Liver (tissue), 10 donors: ENCODE measurements at places on chromosomes 16 and 17.

- H3K4me3 ChIP-seq, result peak overlapping the region; percentile 61
- no peak overlapping the region for H3K27ac ChIP-seq
- no peak for DNase-seq
- H3K27me3 ChIP-seq, result no peaks in the 10 kb centered on the region
- H3K4me1 ChIP-seq, result peaks cover 58% of the 10 kb centered on the region
Observed at GRCh38 chr16:683396-684070, 601 bp downstream of the JMJD8 start.

DNA sequence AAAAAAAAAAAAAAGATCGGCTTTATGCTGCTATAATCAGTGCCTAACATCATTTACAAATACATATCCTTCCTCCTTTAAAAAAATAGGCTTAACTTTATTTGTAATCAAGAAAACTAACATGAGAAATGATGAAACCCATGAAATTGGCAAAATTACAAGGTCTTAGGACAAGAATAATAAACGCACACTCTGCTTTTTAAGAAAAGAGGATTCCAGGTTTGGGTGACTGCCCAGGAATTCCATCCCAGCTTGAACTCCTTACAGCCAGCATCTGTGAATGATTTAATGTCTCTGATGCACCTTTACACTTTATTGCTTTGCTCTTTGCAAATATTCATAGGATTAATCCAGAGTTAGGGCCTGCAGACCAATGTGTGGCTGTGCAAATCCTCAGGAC lies 196.0 kb downstream of the CBLN1 start:
- H3K27ac ChIP-seq, result no peak overlapping the region
- H3K4me3 ChIP-seq, result no peak overlapping the region
- no peaks in the 10 kb centered on the region for H3K36me3 ChIP-seq
- no peak for DNase-seq
- no peaks in the 10 kb centered on the region for H3K4me1 ChIP-seq
- H3K27me3 ChIP-seq, result peaks cover 2% of the 10 kb centered on the region

GRCh38 chr16:71930013-71930563 lies 34.8 kb downstream of the IST1 start:
- H3K27ac ChIP-seq, result no peak overlapping the region
- no peaks in the 10 kb centered on the region for H3K27me3 ChIP-seq
- no peaks in the 10 kb centered on the region for H3K4me1 ChIP-seq
- peaks cover 46% of the 10 kb centered on the region for H3K36me3 ChIP-seq

- no peak for DNase-seq
- no peak overlapping the region for H3K4me3 ChIP-seq
- H3K36me3 ChIP-seq, result no peaks in the 10 kb centered on the region
- no peaks in the 10 kb centered on the region for H3K27me3 ChIP-seq
- no peak overlapping the region for H3K27ac ChIP-seq
Observed at GRCh38 chr16:53541326-53541725, 38.3 kb upstream of the AKTIP start.

DNA sequence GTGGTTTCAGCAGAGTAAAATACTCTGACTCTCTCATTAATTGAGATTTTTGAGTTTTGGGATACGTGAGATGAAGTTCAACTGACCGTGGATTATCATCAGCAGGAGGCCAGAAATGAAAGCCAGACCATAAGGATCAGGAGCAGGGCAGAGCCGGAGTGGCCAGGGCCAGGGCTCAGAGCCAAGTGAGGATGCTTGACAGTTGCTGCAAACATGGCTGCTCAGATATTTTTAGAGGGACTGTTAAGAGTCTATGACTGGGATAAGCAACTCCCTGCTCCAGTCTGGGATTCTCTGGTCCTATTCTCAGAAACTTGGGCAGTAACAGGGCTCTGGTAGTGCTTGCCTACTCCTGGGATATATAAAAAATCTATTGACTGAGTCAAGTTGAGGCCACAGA lies 17.6 kb upstream of the CDH13 start:
- H3K27ac ChIP-seq, result no peak overlapping the region
- no peaks in the 10 kb centered on the region for H3K27me3 ChIP-seq
- no peak for DNase-seq
- no peaks in the 10 kb centered on the region for H3K4me1 ChIP-seq
- no peak overlapping the region for H3K4me3 ChIP-seq

DNA sequence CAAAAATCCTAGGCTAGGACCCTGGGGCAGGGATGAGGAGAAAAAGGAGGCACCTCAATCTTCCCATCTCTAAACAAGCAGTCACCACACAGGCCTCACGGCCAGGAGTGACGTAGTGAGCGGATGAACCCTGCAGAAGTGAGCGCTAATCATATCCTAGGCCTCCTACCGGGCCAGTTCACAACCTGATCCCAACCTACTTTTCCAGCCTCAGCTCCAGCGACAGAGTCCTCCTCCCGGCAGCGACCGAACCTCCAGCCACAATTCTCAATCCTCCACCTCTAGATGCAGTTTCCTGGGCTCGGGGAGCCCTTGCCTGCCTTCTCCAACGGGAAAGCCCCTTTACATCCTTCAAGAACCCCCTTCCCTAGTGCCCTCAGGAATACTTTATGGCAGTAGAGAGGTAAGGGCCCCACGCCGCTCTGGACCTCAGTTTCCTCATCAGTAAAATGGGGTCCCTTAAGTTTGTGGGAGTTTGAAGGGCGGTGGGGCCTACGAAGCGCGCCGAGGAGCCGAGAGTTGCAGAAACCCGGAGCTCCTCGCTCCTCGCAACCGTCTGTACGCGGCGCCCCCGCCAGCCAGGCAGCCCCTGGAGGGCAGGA lies 1.4 kb downstream of the ZNF668 start:
- peak overlapping the region; percentile 98 for H3K27ac ChIP-seq
- no peaks in the 10 kb centered on the region for H3K27me3 ChIP-seq
- peak overlapping the region; percentile 100 for H3K4me3 ChIP-seq
- no peak for DNase-seq
- H3K36me3 ChIP-seq, result peaks cover 5% of the 10 kb centered on the region
- H3K4me1 ChIP-seq, result peaks cover 26% of the 10 kb centered on the region

DNA sequence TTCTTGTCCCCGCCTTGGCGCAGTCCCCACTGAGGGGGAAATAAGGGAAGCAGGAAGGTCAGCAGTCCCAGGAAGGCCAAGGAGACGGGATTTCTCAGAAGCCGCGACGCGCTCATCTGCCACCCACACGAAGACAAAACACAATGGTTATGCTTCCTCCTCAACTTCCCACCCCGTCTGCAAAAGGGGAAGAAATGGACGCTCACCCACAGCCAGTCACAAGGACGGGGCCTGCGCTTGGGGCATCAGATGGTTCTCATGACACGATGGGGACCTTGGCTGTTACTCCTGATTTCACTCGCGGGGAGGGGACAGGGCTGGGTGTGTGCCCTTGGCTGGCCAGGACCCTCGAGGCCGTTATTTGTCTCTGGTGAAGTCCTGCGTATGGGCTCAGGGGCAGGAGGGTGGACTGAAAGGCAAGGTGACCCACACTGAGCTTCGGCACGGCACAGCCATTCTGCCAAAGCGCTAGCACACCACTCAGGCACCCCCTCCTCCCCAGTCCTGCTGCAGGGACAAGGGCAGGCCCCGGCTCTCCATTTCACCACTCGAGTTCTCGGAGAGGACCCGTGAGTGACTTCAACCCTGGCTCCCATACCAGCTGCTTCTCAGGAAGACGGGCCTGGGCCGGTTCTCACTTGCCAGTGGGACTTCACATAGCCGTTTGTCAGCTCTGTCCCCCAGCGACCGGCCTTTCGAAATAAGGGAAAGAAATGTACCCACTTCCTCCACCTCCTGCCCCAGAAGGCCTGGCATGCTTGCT lies 84.5 kb downstream of the ABR start:
- peak overlapping the region; percentile 51 for H3K27ac ChIP-seq
- no peak for DNase-seq
- no peaks in the 10 kb centered on the region for H3K27me3 ChIP-seq
- H3K4me3 ChIP-seq, result no peak overlapping the region
- no peaks in the 10 kb centered on the region for H3K4me1 ChIP-seq

DNA sequence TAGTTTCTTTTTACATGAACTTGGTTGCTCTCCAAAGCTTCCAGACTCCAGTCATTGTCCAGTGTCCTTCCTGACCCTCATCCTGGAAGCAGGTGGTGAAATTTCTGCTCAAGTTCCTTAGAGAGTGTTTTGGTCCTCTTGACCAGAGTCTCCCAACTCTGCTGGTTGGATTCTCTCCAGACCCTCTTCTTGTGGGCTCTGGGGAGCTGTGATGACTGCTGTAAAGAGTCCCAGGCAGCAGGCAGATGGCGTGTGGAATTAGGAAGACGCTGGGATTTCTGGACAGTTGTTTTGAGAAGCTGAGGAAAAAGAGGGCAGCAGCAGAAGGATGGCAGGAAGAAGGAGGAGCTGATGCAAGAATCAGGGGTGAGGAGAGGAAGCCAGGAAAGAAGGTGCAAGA lies 1.6 kb upstream of the SEZ6 start:
- H3K27ac ChIP-seq, result no peak overlapping the region
- no peak for DNase-seq
- H3K27me3 ChIP-seq, result peaks cover 2% of the 10 kb centered on the region
- H3K4me3 ChIP-seq, result no peak overlapping the region
- H3K4me1 ChIP-seq, result no peaks in the 10 kb centered on the region

DNA sequence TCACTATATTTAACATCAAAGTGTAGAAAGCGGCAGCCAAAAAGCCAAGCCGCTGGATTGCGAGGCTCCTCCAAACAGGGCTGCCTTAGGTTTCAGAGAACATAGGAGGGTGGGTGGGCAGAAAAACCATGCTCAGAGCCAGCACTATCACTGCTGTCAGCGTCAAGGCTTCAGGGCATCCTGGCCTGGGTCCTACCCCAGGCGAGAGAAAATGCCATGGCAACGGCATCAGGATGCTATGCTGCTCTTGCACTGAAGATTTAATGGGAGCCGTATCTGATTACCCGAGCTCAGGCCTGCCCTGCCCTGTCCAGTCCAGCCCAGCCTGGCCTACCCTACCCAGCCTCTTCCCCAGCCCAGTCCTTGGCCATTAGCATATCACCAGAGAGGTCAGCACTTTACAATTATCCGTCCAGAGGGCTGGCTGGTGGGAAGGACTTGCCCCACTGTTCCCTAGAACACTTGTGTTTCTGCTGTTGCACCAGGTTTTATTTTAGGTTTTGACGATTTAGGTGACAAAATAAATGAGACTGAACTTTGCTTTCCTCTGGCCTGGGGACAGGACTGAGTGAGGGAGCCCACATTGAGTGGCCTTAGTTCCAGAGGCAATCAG lies 61.1 kb downstream of the TOM1L2 start:
- no peak for DNase-seq
- no peaks in the 10 kb centered on the region for H3K27me3 ChIP-seq
- peak overlapping the region; percentile 61 for H3K27ac ChIP-seq
- H3K36me3 ChIP-seq, result peaks cover 1% of the 10 kb centered on the region
- no peak overlapping the region for H3K4me3 ChIP-seq
- H3K4me1 ChIP-seq, result peaks cover 13% of the 10 kb centered on the region

GRCh38 chr16:1184156-1184868 lies 31.4 kb downstream of the CACNA1H start:
- DNase-seq, result no peak
- H3K27ac ChIP-seq, result peak overlapping the region; percentile 6
- no peak overlapping the region for H3K4me3 ChIP-seq
- no peaks in the 10 kb centered on the region for H3K36me3 ChIP-seq
